ENCODE measurements at places on chromosomes 16 and 17.

GRCh38 chr17:45692661-45693060 is 91.5 kb upstream of the CRHR1 start:
- no peak for DNase-seq

DNA sequence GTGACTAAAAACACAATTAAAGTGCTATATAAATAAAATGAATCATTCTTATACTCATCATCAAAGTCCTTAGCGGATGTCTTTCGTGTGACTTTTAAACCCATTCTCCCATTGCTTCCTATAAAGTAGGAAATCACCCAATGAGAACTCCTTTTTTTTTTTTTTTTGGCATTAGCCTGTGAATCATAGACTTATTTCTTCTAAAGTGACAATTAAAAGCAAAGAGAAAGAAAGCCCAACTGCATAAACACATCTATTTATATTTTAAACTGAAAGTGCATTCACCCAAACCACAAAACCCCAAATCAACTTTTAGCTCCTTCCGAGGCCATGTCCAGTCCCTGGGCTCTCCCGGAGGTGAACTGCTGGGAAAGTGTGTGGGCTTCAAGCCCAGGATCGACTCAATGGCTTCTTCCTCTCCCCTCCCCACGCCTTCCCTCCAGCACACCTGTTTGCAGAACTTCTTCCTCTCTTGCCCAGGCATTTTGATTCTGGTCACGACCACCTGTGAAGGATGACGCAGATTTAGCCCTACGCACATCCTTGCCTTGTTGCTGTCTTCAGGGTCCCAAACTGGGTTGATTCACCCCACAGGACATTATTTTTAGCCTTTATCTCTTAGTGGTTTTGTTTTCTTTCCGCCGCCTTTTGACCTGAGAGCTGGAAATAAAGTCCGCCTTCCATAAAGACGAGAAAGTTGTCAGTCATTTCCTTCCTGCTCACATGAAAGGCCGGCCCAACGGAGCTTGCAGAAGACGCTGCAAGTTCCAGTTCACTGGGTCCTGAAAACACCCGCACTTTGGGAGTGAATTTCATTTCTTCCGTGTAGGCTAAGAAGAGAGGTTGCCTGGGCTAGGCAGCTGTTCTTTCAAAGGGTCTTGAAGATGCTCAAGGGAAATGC is 166.8 kb downstream of the MAP2K6 start:
- DNase-seq, result no peak

GRCh38 chr16:1318268-1318545 is 8.8 kb downstream of the UBE2I start:
- no peak for DNase-seq

- DNase-seq, result peak; percentile 33
Observed at GRCh38 chr17:9905902-9906301, 831 bp upstream of the RCVRN start.

- peak; percentile 30 for DNase-seq
Observed at GRCh38 chr17:8117980-8118768, at the start of gene ALOXE3. Gene ALOXE3, minus strand, starts transcription at chr17:8118514. Its CDS starts 524 bp downstream, at chr17:8117990.

- DNase-seq, result no peak
Observed at GRCh38 chr17:59377410-59377809, 46.0 kb downstream of the YPEL2 start.

DNA sequence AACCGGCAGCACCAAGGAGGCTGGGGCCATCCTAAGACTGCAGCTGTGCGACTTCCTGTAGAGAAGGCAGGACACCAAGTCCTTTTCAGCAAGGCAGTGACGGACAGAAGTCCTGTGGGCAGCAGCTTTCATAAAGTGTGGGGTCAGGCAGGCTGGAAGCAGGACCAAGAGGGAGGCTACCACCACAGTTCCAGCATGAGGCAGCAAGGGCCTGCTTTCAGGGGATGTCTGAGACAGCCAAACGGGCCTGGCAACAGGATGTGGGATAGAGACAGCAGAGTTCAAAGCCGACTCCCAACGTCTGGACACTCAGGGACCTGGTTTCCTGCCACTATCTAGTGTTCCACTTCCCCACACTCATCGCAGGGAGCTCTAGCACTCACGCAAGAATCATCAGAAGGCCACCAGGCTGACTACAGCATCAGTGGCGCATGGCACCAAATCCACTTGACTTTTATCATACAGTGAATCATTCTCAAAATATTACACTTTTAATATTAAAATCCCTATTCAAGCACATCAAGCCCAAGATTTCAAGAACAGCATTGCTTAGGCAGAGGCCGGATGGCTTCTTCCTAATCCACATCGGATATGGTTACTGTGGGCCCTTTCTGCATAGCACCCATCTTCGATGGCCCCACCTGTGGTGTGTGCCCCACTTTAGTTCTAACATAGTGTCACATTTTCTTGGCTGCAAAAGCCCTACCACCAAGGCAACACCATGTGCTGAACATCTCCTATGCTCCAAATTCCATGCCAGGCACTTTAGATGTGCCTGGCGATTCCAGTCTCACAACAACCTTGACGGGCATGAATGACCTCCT is 5.2 kb downstream of the USP7 start:
- DNase-seq, result no peak

DNA sequence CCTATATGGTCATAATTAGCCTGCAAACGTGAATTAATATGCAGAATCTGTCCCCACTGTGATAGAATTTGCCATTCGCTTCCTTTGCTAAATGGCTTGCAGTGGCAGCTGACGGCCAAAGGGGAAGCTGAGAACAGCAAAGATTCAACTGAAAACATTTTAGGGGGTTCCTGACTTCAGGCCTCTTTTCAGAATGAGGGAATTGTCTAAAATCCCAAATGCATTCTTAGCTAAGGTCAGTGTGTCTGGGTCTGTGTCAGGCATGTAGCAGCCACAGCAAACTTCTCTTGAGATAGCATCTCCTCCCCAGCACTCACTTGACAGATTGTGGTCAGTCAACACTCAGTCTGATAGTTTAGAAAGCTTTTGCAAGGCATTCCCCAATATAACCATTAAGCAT is 701.1 kb downstream of the WWOX start:
- DNase-seq, result no peak

- DNase-seq, result no peak
Observed at GRCh38 chr17:42118545-42118944, 2.6 kb downstream of the KAT2A start.

GRCh38 chr17:31466096-31466760 is 74.8 kb downstream of the RAB11FIP4 start:
- DNase-seq, result no peak

DNA sequence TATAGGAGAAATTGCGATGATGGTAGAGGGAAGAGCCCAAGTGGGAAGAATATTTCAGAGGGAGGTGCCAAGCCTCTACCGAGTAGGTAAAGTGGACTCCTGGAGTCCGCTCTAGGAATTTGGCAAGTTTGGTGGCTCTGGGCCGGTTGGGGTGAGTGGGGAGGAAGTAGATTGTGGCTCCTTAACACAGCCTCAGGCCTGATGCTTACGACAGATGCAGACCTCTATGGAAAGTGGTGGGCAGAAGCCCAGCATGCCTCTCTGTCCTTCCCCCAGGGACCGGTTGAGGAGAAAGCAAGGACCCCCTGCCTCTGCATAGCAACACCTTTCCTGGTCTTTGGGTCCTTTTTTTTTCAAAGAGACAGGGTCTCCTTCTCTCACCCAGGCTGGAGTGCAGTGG is 55.9 kb upstream of the SIAH1 start:
- no peak for DNase-seq

GRCh38 chr17:37820313-37820994 is 75.6 kb upstream of the HNF1B start:
- DNase-seq, result no peak

GRCh38 chr17:45146890-45147580 is 1.2 kb upstream of the HEXIM1 start:
- peak; percentile 59 for DNase-seq

DNA sequence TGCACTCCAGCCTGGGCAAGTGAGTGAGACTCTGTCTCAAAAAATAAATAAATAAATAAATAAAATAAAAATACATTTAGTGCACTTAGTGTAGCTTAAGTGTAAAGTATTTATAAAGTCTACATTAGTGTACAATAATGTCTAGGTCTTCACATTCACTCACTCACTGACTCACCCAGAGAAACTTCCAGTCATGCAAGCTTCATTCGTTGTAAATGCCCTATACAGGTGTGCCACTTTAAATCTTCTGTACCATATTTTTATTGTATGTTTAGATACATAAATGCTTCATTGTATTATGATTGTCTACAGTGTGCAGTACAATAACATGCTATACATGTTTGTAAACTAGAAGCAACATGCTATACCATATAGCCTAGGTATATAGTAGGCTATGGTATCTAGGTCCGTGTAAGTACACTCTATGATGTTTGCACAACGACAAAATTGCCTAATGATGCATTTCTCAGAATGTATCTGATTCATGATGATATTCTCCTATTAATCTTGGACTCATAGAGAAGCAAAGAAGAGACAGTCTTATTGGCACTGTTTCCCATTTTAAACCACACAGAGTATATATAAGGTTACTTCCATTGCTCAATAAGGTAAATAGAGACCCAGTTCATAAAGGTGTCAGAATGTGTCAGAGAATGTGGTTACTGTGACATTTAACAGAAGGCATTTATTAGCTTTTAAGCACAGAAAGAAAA is 1314.9 kb downstream of the CDH11 start:
- DNase-seq, result no peak

- DNase-seq, result no peak
Observed at GRCh38 chr16:4403133-4403949, 13.1 kb downstream of the CORO7 start.

DNA sequence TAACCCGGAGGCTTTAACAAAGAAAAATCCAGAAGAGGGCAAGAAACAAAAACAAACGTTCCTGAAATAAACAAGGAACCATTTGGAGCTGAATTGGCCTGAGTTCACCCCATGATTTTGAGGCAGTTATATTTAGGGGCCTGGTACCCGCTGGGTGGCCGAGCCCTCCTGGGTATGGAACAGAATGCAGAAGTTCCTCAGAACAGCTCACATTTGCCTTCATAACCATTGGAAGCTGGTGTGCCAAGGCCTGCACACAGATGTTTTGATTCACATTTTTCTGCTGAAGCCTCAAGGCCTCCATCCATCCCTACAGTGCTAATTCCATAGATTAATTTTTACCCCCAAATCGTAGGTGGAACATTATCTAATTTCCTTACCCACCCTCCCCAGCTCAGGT is 3.3 kb upstream of the ZFHX3 start:
- no peak for DNase-seq

DNA sequence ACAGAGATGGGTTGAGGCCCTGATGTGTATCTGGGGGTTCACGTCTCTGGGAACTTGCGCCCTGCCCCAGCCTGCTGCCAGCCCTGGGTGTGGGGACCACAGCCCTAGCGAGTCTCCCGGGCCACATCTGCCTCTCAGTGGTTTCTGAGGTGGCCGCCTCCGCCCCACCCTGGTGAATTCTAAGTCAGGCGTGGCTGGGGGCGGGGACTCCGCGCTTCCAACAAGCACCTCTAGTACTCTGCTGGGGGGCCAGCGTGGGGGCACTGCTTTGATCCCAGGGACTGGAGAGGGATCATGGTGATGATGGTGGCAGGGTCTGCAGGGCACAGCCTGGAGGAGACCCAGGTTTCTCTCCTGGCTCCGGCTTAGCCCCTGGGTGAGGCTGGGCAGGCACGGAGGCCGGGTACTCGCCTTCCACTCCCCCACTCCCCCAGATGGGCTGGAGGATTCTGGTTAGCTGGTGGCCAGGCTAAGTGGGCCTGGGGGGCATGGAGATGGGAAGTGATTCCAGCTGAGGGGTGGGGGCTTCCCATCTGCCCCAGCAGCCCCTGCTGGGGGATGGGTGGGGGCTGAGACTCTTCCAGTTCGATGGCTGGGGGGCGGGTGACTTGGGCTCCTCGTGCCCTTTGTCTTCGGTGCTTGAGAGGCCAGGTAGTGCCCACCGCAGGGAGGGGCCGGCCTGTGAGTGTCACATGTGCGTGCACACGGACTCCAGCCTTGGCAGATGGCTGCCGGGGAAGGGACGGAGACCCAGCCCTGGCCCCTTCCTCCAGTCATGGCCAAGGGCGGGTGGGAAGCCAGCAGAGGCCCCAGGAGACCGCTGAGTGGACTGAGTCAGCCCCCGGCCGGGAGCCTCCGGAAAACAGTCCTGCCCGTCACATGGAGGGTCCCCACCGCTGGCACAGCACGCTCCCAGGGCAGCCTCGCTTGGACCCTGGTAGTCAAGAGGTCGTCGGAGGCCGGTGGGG is 3.9 kb downstream of the GLIS2 start:
- DNase-seq, result no peak

- DNase-seq, result no peak
Observed at GRCh38 chr17:59627274-59627673, 7.6 kb downstream of the CLTC start.

DNA sequence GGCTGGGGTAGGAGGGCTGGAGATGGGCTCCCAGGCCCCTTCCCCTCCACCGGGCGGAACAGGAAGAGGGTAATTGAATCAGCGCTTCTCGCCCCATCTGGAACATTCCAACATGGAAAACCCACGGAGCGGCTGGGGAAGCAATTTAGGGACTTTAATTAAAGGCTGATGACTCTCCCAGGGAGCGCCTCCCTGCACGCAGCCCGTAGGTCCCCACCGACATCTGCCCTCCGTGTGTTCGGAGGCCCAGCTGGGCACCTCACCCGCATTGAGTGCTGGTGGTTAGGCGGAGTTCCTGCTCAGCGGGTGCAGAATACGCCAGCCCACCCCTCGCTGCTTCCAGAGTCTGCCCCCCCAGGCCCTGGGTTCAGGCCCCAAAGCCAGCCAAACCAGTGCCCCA is 10.0 kb downstream of the HS3ST6 start:
- no peak for DNase-seq

DNA sequence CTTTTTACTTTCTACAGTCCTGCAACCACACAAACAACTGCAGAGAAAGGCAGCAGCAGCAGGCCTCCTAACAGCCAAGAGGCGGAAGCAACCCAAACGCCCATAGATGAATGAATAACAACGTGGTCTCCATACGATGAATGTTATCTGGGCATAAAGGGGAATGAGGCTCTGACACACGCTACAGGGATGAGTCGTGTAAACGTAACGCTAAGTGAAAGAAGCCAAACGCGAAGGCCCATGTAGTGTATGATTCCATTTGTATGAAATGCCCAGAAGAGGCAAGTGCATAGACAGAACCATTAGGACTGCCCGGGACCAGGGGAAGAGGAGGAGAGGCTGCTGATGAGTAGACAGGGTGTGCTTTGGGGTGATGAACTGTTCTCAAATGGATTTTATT is 94.8 kb upstream of the DNAH17 start:
- no peak for DNase-seq

GRCh38 chr16:87959391-87959990 is 8.3 kb downstream of the BANP start:
- DNase-seq, result no peak
